Nephron progenitor cell (in vitro differentiated cells): ENCODE measurements at places on chromosomes 5 and 9.

GRCh38 chr9:136667940-136668760, 5.4 kb downstream of the EGFL7 start:
- H3K36me3 ChIP-seq = no peaks in the 10 kb centered on the region
- no peak for DNase-seq
- peaks cover 45% of the 10 kb centered on the region for H3K4me1 ChIP-seq
- H3K27me3 ChIP-seq = no peaks in the 10 kb centered on the region

DNA sequence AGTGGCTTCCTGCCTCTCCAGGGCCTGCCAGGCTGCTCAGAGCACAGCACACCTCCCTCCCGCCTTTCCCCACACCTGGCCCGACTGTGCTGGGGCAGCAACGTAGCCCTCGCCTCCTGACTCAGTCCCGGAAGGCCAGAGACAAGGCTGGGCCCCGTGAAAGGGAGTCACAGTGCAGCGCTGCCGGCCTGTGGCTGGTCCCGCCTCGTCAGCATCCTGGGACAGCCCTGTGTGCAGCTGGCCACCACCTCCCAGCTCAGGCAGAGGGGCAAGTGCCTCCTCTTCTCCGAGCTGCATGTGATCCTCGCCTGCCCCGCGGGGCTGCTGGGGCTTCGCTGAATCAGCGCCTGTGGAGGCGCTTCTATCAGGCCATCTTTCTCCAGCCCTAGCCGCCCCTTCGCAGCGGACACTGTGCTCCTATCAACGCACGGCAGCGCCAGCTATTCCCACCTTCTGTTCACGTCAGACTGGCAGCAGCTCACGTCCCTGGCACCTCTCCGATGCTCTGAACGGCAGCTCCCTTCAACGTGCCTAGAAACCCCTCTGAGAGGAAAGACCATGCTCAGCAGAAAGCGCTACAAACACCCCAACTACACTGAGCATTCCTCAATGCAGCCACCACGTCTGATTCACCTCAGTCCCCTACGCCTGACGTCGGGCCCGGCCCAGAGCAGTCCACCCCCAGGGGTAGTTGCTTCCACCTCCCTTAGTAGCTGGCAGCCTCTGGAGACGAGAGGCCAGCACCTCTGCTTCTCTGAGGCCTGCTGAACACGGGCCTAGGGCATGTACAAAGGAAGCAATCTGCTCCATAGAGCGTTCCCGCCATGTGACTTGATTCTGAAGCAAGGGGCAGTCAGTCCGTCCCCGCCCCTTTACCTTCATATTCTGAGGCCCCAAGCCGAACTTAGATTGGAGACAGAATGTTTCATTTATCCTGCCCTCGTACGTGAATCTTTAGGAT, 78.8 kb downstream of the GPR21 start:
- no peaks in the 10 kb centered on the region for H3K27me3 ChIP-seq
- no peak for DNase-seq
- peaks cover 22% of the 10 kb centered on the region for H3K4me1 ChIP-seq
- peak overlapping the region; percentile 14 for H3K27ac ChIP-seq
- peaks cover 14% of the 10 kb centered on the region for H3K36me3 ChIP-seq

- no peak for DNase-seq
- H3K4me3 ChIP-seq = no peak overlapping the region
- no peaks in the 10 kb centered on the region for H3K4me1 ChIP-seq
- no peaks in the 10 kb centered on the region for H3K36me3 ChIP-seq
- H3K27ac ChIP-seq = no peak overlapping the region
Measured at GRCh38 chr5:15440434-15440833, 59.5 kb upstream of the FBXL7 start.

DNA sequence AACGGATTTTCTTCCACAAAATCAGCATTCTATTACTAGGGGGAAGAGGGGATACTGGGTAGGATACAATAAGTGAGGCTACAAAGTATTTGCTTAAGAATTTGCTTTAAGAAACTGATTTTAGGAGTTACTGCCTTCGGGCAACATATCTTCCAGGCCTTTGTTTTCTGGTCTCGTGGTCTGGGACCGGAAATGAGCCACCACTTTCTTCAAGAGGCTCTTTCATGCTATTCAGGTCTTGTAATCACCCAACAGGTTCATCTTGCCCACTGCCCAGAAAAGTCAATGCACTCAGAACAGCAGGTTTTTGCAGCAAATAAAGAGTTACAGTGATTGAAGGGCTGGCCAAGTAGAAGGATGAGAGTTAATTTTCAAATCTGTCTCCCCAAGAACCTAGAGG, 6.6 kb upstream of the AOPEP start:
- H3K27ac ChIP-seq = no peak overlapping the region
- no peak for DNase-seq
- H3K36me3 ChIP-seq = no peaks in the 10 kb centered on the region
- no peak overlapping the region for H3K4me3 ChIP-seq
- peaks cover 5% of the 10 kb centered on the region for H3K4me1 ChIP-seq

GRCh38 chr9:136829981-136830885, 12.0 kb upstream of the AJM1 start:
- no peak overlapping the region for H3K27ac ChIP-seq
- DNase-seq = no peak
- H3K4me3 ChIP-seq = no peak overlapping the region
- peaks cover 12% of the 10 kb centered on the region for H3K36me3 ChIP-seq

DNA sequence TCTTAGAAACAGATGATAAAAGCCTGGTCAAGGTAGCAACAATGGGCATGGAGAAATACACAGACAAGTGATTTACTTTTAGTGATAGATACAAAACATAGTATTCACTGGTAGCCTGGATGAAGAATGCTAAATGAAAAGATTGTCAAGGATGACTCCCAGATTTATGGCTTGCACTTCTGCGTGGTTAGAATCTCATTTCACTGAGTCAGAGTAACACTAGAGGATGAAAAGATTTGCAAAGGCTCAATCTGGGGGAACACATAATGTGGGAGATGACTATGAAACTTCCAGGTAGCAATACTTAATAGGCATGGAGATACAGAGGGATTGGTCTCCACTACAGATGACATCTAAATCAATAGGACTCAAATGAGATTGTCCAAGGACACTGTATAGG, 38.4 kb downstream of the AGTPBP1 start:
- no peak overlapping the region for H3K4me3 ChIP-seq
- peaks cover 52% of the 10 kb centered on the region for H3K36me3 ChIP-seq

- H3K36me3 ChIP-seq = peaks cover 88% of the 10 kb centered on the region
- H3K4me3 ChIP-seq = no peak overlapping the region
- DNase-seq = no peak
- no peaks in the 10 kb centered on the region for H3K27me3 ChIP-seq
- no peaks in the 10 kb centered on the region for H3K4me1 ChIP-seq
Measured at GRCh38 chr5:658103-658502, 35.0 kb downstream of the TPPP start.

DNA sequence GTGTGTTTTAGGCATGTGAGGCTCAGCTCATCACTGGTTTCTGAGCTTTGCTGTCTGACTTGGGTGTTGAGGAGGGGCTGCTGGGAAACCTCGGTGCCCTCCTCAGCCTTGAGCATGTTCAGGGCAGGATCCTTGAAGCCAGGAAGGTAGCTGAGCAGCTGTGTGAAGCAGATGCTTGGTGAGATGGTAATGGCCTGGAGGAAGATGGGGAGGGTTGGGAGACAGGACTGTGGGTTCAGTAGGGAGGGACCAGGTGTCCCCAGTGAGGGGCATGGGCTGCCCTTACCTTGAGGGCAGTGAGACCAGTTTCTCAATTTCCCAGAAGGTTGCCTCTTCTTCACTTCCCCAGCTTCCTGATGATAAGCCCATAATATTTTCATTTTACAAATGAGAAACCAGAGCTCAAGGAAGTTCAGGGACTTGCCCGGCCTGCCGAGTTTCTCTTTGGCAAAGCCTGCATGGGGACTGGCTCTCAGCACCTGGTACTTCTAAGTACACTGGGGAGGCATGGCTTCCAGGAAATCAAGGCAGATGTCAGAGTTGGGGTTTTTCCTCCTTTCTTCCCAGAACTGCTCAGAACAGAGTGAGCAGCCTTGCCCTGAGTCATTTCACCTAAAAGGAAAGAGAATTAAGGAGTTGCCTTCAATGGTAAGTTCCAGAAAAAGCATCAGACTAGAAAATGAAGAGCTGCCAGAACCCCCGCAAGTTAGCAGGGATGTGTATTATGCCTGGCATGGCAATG, 225.7 kb downstream of the MAST4 start:
- H3K27me3 ChIP-seq = peaks cover 4% of the 10 kb centered on the region
- no peak overlapping the region for H3K27ac ChIP-seq

DNA sequence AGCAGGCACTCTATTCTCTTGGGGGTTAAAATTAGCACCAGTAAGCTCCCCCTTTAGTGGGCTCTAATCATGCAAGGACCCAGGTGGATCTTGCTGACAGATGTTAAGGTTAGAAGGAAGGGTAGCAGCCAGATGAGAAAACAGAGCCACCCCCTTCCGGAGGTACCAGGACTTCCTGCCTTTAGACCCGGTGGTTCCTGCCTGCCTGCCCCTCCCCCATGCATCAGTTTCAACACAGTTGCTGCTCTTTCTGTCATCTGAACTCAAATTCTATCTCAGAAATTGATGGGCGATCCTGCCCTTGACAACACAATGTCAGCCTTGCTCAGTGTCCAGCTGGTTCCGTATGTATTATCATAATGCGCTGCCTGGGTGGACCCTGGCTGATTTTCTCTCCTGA, 287.3 kb downstream of the EBF1 start:
- DNase-seq = peak; percentile 19
- no peak overlapping the region for H3K27ac ChIP-seq
- H3K4me3 ChIP-seq = no peak overlapping the region
- peaks cover 42% of the 10 kb centered on the region for H3K4me1 ChIP-seq

GRCh38 chr5:94830520-94830919, 212.1 kb downstream of the SLF1 start:
- peaks cover 4% of the 10 kb centered on the region for H3K27me3 ChIP-seq
- peaks cover 25% of the 10 kb centered on the region for H3K36me3 ChIP-seq
- no peak for DNase-seq
- H3K4me3 ChIP-seq = no peak overlapping the region
- peaks cover 13% of the 10 kb centered on the region for H3K4me1 ChIP-seq
- H3K27ac ChIP-seq = no peak overlapping the region

GRCh38 chr9:134949681-134950385, 32.1 kb upstream of the FCN1 start:
- no peak overlapping the region for H3K4me3 ChIP-seq
- H3K27ac ChIP-seq = no peak overlapping the region
- no peak for DNase-seq
- H3K4me1 ChIP-seq = peaks cover 13% of the 10 kb centered on the region

GRCh38 chr5:126351153-126351552, 72.1 kb upstream of the GRAMD2B start:
- H3K4me3 ChIP-seq = no peak overlapping the region
- peaks cover 57% of the 10 kb centered on the region for H3K4me1 ChIP-seq
